ENCODE measurements at places on chromosomes 16 and 17.

- no peak for DNase-seq
These were observed 34.6 kb upstream of the WSB1 start for GRCh38 chr17:27259356-27259755.

- DNase-seq = no peak
These were observed 31.9 kb downstream of the TENT4B start for GRCh38 chr16:50185005-50185505.

- DNase-seq = no peak
These were observed 6.1 kb downstream of the CEP112 start for GRCh38 chr17:66185862-66186261.

GRCh38 chr17:64627797-64628196 is 34.3 kb downstream of the SMURF2 start:
- no peak for DNase-seq

DNA sequence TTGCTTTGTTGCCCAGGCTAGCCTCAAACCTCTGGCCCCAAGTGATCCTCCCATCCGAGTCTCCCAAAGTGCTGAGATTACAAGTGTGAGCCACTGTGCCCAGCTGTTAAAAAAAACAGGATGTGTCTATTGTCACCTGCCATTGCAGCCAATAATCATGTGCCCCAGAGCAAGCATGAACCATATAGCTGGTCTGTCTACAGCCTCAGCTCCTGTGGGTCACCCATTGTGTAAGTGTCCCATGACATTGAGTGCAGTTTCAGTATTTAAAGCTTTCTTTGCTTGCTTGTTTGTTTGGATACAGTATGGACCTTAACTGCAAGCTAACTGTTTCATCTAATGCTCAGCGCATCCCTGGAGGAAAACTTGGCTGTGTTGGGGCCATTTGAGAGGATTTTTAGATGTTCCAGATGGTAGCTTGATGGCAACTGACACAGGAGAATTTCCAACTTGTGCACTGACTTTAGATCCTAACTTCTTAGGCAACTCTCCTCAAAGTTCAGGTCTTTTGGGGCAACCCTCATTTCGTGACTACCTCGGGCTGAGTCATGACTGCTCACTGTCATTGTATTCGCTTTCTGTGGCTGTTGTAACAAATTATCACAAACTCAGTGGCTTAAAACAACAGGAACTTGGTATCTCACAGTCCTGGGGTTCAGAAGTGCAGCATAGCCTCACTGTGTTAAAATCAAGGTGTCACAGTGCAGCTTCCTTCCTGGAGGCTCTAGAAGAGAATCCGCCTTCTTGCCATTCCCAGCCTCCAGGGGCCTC is 30.3 kb upstream of the ADORA2B start:
- no peak for DNase-seq

- no peak for DNase-seq
These were observed 49.8 kb downstream of the WDR45B start for GRCh38 chr17:82598256-82599119.

- peak; percentile 91 for DNase-seq
These were observed 3.8 kb upstream of the HAP1 start for GRCh38 chr17:41738077-41738800.

DNA sequence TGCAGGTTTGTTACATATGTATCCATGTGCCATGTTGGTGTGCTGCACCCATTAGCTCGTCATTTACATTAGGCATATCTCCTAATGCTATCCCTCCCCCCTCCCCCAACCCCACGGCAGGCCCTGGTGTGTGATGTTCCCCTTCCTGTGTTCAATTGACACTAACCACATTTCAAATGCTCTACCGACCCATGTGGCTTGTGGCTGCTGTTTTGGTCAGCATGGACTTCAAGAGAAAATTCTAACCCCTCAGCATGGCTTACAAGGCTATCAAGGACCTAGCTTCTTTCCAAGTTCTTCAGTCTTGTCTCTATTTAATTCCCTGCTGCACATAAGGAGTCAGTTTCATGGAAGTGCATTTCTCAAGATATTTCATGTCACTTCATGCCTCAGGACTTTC is 52.9 kb downstream of the MMD start:
- no peak for DNase-seq

DNA sequence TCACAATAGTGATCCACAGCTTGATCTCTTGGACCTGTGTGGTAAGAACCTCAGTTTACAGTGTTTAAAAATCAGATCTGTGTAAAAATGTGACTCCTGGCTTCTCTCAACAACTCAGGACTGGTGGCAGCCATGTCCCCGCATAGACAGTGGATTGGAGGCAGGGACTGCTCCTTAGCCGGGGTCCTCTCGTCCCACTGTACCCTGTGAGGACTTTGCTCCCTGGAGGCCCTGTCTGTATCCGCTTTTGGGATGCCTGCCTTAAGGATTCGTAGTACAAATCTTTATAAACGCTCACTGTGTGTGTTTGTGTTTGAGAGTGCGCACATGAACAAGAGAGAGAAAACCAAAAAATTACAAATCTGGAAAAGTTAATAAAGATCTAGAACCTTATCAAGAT is 142.5 kb downstream of the SNX29 start:
- no peak for DNase-seq

- DNase-seq = no peak
These were observed 4.6 kb downstream of the CFAP20 start for GRCh38 chr16:58124601-58124915.

DNA sequence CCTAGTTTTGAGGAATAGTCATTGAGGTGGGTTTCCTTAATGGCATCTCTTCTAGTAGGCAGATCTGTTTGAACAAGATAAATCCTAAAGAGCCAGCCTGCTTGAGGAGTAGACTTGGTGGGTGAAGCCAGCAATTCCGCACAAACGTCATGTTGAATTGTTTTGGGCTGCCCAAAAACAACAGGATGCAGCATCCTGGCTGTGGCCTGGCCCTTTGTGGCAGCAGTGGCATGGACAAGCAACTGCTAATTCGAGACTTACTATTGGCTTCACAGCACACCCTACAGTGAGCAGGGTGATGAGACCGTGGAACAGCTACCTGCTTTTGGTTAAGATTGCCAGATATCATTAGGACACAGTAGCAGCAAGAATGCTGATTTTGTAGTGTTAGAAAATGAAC is 9.3 kb upstream of the VPS4A start:
- no peak for DNase-seq

GRCh38 chr17:79674506-79675412 is 56.0 kb upstream of the ENPP7 start:
- no peak for DNase-seq

DNA sequence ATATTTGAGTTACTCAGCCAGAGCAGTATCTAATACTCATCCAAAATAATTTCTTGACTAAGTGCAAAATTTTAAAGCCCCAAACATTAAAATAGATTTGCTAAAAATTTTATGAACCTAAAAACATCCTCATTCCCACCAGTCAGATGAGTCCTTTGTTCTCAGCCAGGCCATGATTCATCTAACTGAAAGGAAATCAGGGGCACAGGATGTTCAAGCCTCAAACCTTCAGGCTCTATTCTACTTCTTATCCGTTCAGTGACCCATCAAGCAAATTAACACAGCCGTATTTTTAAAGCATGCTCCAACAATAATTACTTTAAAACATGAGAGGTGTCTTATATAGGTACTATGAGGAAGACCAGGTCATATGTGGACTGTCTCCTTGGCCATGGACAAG is 176.5 kb upstream of the MON1B start:
- DNase-seq = no peak

GRCh38 chr16:89612415-89613166 is 851 bp upstream of the DPEP1 start:
- DNase-seq = no peak

DNA sequence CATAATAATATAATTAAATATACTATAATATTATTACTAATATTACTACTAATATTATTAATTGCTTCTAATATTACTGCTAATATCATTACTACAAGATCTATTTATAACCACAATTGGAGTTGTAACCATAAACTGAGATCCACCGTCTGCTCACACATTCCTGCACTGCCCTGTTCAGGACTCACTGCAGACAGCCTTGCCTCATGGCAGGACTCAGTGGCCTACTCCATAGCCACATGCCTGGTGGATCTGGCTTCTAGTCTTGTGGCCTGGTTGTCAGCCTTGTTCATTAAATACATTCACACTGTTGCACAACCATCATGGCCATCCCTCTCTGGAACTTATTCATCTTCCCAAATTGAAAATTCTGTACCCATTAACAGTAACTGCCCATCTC is 48.0 kb downstream of the SRL start:
- DNase-seq = no peak

GRCh38 chr16:89374393-89374960 is 115.9 kb downstream of the ANKRD11 start:
- no peak for DNase-seq

- DNase-seq = no peak
These were observed 22.8 kb downstream of the BAHCC1 start for GRCh38 chr17:81417879-81418709.

- no peak for DNase-seq
These were observed 5.6 kb upstream of the TMEM88 start for GRCh38 chr17:7849130-7849750.

DNA sequence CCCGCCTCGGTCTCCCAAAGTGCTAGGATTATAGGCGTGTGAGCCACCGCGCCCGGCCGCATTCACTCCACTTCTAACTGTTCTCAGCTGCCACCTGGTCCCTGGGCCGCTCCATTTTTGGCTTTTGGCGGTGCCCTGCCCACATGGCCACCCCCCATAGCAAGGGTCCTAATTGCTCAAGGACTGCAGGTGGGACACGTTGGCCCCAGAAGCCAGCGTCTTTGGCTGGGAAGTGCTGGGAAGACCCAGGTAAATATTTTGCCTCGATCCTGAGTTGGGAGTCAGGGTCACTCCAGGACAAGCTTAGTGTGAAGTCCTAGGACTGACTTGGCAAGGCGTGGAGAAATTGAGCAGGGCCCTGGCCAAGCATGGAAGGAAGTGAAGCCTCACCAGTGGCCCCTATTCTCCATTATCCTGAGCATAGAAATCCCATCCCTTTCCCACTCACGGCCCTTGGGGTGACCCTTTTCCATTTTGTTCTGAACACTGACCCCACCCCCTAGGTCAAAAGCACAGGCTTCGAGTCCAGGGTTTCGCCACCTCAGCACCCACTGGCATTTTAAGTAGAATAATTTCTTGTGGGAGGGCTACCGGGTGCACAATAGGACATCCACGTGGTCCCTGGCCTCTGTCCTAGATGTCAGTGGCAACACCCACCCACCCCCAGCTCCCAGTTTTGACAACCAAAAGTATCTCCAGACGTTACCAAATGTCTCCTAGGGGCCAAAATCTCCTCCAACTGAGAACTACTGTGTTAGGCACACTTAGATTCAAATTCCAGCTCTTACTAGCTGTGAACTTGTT is 5.9 kb upstream of the WDR81 start:
- no peak for DNase-seq

DNA sequence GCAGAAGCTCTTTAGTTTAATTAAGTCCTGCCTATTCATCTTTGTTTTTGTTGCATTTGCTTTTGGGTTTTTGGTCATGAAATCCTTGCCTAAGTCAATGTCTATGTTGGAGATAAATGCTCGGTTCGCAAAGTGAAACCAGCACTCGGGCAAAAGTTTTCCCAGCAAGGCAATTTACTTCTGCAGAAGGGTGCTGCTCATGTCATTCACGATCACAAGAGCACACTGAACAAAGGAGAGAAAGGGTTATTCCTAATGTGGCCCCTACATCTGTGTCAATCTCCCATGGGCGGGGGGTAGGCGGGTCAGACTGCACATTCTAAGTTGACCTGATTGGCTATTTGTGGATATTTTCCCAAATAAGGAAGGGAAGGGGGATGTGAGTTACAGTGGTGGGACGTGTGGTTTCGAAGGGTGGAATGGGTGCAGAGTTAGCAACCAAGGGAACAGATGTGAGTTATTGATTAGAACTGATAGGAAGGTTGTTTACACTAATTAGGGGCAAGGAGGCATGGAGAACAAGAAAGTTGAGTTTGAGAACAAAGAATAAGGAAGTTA is 23.0 kb downstream of the ATF7IP2 start:
- DNase-seq = no peak

GRCh38 chr16:2835638-2836493 is 5.8 kb downstream of the ZG16B start:
- no peak for DNase-seq

DNA sequence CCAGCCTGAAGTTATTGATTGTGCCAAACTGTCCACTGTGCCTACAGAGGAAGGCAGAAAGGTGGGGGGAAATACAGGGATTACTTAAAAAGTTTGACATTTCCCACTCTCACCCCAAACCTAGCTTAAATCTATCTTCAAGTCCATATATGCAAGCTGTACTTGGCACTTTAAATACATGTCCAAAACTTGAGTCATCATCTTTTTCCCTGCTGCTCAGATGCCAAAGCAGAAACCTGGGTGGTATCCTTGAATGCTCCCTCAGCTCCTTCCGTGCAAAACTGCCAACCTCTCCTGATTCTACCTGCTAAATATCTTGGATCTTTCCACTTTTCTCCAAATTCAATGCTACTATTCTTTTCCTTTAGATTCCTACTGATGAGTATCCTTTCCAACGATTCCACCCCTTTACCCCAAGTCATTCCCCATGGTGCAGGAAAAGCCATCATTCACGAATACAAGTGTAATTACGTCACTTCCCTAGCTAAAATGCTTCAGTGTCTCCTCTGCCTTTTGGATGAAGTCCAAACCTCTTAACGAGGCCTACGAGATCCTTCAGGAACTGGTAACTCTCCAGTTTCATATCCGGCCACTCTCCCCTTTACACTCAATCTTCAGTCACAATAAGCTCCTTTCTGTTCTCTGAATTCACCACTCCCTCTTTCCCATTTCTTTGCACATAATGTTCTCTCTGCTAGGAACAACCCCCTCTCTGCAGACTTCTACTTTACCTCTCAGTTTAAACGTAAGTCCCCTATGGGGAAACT is 9.3 kb downstream of the BECN1 start:
- no peak for DNase-seq

- no peak for DNase-seq
These were observed 40.9 kb downstream of the ADAMTS18 start for GRCh38 chr16:77393955-77394354.

DNA sequence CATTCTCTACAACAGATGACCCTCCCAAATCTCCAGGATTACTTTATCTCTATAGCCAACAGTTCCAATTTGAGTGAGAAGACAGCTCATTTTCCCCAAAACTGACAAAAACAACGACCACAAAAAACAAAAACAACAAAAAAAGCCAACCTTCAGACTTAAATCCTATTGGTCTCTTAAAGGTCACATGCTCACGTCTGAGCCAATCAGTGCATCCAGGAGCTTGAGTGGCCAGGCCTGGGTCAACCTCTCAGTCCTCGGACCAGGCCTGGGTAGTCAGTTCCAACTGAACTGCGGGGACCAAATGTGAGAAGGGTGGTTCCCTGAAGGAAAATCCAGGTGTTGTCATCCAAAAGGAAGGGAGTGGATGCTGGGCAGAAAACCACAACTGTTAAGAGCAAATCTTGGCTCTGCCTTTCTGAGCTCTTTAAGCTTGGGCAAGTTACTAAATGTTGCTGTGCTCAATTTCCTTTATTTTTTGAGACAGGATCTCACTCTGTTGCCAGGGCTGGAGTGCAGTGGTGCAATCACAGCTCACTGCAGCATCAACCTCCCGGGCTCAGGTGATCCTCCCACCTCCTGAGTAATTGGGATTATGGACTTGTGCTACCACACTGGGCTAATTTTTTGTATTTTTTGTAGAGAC is 43.0 kb upstream of the MSI2 start:
- DNase-seq = no peak

GRCh38 chr17:79839356-79840268 is at the start of gene CBX4:
Gene CBX4 (minus strand): TSS chr17:79839440. CDS start chr17:79839251, 189 bp downstream.
- DNase-seq = peak; percentile 95

- DNase-seq = no peak
These were observed 149.6 kb downstream of the PITPNC1 start for GRCh38 chr17:67526700-67527099.

All from right forelimb (tissue), 1 donor.